ENCODE measurements at places on chromosomes 2 and 18.

GRCh38 chr18:7048081-7048480, 69.5 kb downstream of the LAMA1 start:
- DNase-seq = no peak

GRCh38 chr2:233445152-233445830, 91.0 kb downstream of the DGKD start:
- DNase-seq = peak; percentile 25

DNA sequence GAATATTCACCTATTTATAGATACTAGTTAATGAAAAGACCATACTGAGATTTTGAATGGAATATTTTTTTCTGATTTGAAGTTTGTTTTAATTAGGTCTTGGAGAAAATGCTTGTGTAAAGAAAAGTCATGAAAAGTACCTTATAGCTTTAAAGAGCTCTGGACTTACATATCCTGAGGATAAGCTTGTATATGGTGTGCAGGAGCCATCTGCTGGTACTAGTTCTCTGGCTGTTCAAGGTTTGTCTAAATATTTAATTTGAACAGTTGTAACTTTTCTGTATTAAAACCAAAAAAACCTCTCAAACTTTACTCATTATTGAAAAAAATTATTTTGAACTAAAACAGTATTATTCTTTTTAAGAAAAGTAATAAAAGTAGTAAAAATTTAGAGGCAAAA, 50.1 kb downstream of the UBR3 start:
- no peak for DNase-seq

- no peak for DNase-seq
Measured at GRCh38 chr2:23695214-23695889, 231.6 kb downstream of the ATAD2B start.

GRCh38 chr2:193584522-193584938, 1389.8 kb upstream of the TMEFF2 start:
- DNase-seq = no peak

DNA sequence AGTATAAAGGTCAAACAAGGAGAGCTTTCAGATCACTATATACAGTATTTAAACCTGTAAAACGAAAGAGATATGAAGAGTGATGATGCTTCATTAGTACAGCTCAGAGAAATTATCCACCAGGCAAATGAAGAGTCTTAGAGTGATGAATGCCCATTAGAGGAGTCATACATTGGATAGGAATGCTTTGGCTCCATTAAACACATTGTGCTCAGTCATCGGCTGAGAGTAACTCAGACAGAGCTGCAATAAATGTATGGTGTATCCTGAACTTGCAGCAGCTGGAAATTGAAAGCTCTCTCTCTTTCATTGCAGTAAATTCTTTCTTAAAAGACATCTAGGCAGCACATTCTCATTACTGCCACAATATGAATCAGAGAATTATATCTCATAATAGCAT, 340.8 kb upstream of the SPHKAP start:
- no peak for DNase-seq

- no peak for DNase-seq
Measured at GRCh38 chr2:106039634-106040315, 154.3 kb downstream of the UXS1 start.

GRCh38 chr2:47528455-47528854, 125.5 kb downstream of the MSH2 start:
- DNase-seq = no peak

DNA sequence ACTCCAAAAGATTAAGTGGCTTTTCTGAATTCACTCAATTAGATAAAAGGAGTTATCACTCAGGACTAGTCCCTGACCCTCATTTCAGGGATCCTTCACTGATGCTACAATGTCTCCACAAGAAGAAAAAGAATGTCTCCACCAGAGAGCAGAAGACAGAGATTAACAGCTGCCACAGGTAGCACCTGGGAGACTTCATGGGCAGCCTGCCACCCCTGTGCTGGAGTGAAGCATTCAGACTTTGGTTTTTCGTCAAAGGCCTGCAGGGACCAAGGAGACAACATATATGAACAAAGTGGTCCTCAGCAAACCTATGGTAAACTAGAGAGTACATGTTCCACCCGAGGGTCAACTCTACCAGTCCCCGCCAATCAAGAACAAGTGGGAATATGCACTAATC, 197.0 kb upstream of the ACVR2A start:
- no peak for DNase-seq

- DNase-seq = no peak
Measured at GRCh38 chr18:26482569-26482968, 65.8 kb downstream of the KCTD1 start.

- DNase-seq = no peak
Measured at GRCh38 chr2:37858400-37858711, 66.7 kb upstream of the RMDN2 start.

DNA sequence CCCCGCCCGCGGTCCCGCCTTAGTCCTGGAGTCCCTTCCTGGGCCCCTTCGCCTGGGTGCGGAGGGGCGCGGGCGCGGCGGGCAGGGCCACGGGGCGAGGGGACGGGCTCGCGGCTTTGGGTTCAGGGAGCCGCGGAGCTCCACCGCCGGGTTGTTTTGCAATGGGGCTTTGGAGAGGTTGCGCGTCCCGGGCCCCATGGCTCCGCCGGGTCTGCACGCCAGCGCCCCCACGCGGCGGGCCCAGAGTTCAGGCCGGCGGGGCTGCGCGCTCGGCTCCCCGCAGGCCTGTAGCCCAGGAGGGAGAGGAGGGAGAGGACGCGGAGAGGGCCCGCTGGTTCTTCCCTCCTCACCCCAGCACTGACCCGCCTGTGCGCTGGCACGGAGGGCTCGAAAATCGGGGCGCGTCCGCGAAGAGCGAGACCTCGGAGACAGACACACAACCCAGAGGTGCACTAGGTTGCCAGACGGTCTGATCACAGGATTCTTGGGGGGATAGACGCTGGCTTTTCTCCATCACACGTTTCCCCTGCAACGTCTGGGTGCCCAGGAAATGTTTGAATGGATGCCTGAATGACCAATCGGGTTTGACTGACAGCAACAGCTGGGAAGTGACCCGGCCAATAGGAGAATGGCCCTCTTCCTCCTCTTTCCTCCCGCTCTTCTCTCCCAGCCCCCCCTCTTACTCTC, 4.9 kb upstream of the SIX2 start:
- DNase-seq = no peak

DNA sequence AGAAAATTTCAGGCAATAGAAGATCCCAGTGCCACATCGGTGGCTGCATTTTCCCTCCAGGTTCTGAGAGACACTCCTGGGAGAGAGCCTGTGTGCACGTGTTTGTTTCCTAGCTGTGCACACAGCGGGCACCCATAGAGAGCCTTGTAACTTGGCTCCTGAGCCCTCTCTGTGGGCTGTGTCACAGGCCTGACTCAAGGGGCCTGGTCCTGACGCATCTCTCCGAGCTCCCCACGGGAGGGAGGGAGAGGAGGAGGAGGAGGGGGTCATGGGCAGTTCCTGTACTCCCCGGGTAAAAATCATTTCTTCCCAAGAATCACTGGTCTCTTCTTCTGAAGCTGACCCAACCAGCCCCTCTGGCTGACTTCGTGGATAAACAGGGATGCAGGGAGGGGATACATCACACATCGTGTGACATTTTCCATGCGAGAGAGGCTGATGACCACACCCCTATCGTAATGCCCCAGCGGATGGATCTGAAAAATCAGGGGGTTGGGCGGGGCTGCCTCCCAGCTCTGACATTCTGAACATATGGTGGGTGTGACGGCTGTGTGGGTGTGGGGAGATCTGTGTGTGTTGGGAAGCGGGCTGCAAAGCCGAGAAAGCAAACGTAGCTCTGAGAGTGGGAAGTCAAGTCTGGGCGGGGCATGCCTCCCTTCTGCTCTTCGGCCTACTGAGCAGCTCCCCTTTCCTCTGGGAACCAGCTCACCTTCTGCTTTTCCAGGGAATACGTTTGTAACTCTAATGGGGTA, 308.3 kb upstream of the HS6ST1 start:
- DNase-seq = peak; percentile 8

- DNase-seq = no peak
Measured at GRCh38 chr2:218743068-218743467, 32.4 kb downstream of the TTLL4 start.

DNA sequence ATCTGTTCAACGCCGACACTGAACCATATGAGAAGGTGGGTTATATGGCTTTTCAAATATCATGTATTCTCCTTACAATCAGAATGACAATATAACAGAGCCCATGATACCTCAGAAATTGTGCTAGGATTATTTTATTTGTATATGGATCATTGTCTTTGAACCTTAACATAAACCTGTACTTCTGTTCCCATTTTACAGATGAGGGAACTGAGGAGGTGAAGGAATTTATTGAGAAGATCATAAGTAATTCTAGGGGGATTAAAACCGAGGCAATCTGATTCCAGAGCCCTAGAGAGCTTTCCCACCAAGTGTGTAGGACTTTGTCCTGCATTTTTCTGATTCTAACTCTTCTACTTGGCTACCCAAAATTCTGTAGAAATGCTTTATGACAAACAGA, 279.8 kb upstream of the FANCL start:
- DNase-seq = no peak

- DNase-seq = no peak
Measured at GRCh38 chr18:70423988-70424387, 135.1 kb downstream of the SOCS6 start.

GRCh38 chr2:17540813-17541530, 476 bp downstream of the VSNL1 start:
- no peak for DNase-seq

- DNase-seq = no peak
Measured at GRCh38 chr2:194260185-194260584, 1396.8 kb upstream of the SLC39A10 start.

GRCh38 chr2:53473775-53474311, 293.8 kb upstream of the CHAC2 start:
- DNase-seq = no peak

DNA sequence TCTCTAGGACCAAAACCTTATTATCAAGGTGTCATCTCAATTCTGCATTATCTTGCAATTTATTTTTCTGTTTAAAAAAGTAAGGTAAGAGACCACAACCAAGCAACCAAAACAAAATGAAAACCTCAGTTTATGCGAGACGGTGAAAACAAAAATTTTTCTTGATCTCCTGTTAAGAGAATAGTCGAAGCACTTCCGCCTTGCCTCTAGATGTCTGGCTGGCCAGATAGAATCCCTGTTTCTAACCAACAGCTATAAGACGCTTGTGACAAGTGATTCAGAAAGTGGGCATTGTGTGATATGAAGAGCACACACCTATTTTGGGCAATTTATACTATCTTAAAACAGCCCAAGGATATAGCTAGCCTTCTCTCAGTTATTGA, 51.2 kb downstream of the MGAT5 start:
- DNase-seq = no peak

DNA sequence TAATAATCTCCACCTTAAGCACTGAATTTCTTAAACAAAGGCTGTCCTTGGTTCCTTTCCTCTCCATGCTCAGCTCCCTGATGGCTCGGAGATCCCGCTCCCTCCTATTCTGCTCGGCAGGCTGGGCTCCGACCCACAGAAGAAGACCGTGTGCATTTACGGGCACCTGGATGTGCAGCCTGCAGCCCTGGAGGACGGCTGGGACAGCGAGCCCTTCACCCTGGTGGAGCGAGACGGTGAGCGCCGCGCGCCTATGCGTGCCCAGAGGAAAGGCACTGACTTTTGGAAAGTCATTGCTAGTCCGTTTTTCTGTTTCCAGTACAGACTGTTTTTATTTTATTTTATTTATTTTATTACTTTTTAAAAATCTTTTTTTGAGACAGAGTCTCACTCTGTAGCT, 9.6 kb downstream of the CNDP2 start:
- DNase-seq = no peak

- no peak for DNase-seq
Measured at GRCh38 chr2:163493359-163494298, 242.2 kb downstream of the FIGN start.

DNA sequence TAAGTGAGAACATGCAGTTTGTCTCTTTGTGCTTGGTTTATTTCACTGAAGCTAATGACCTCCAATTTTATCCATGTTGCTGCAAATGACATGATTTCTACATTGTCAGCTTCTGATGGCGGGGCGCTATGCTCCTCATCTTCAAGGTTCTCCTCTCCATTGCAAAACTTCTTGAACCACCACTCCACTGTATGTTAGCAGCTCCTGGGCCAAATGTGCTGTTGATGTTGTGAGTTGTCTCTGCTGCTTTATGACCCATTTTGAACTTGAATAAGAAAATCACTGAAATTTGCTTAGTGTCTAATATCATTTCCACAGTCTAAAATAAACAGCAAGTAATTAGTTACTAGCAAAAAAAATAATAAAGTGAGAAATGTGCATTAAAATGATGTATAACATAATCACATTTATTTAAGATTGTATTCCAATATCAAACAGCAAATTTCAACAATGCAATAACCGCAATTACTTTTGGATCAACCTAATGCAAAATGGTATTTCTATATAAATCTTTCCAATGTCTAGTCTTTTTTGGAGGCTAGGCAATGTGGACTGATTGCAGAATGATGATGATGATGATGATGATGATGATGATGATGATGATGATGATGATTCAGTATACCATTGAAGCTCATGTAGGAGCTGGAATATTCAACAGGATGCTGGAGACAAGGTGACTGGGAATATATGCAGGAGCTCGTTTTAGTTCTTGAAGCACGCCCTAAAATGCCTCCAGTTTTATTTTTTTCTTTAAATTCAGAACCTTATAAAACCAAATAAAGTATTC, 304.9 kb upstream of the KYNU start:
- no peak for DNase-seq

DNA sequence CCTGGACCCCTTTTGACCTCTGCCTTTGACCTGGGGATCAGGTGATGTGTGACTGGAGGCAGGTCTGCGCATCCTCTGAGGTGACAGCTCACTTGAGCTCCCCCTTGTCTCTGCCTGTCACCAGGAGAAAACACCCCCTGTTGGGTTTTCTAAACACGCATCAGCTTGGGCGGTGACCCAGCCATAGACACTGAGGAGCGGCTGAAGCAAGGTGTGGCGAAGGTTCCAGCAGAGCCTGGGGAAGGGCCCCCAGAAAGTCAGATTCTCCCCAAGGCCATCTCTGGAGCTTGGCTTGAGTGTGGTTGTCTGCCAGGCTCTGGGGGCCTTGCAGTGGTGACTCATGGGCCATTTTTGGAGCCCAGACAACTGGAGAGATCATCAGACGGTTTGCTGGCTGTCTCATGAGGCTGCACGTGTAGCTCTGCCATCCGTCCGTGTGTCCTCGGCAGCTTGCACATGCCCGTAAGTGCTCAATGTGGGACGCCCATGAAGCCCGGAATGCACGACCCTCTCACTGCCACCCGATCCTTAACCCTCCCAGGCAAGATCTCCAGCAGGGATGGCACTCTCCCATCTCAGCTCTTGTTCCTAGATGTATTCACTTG, 29.4 kb downstream of the SIX3 start:
- DNase-seq = no peak

- DNase-seq = no peak
Measured at GRCh38 chr18:74514860-74515495, 18.8 kb downstream of the CNDP2 start.

DNA sequence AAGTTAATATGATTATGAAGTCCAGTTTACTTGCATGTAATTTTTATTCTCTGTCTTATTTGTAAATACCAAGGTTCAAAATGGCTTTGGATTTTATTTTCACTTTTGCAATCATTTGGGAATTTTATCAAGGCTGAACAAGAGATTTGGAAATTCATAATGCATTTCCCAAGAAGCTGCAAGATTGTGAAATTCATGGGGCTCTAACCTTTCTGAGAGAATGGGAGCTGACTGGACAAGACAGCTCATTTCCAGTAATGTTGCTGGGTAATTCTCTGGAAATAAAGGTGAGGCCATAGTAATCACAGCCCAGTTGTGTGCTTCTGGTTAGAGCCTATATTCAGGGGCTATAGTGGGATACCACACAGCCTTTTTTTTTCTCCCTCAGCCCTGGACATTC, 21.5 kb upstream of the NABP1 start:
- no peak for DNase-seq
